ENCODE measurements at places on chromosomes 16 and 17.

- peak; percentile 25 for DNase-seq
Observed at GRCh38 chr17:51739245-51739886, 419.1 kb downstream of the CA10 start.

DNA sequence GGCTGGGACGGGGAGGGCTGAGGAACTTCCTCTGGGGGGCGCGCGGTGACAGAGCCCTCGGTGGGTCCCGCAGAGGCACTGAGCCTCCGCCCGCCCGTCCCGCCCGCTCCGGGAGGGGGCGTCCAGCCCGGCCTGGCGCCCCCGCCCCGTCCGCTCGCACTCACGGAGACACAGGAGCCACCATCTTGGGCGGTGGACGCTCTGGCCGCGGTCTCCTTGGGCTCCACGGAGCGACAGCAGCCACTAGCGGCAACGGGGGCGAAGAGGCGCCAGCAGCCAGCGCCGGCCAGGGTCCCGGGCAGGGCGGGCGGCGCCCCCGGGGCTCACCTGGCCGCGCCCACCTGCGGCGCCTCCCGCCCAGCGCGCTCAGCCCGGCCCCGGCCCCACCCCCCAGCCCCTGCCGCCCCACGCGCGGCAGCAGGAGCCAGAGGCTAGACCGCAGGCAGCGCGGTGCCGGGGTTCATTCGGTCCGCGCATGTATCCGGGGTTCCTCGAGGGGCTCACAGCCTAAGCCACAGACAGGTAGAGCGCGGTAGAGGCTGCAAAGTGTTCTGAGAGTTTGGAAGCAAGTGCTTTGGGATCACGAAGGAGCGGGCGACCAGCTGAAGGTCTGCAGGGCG is at the start of gene C17orf113:
C17orf113 (minus strand) TSS at position 209 of the 620 bp plus-strand sequence. CDS start 7,225 bp downstream, outside the sequence.
- DNase-seq = peak; percentile 45

GRCh38 chr16:50957056-50957455 is 194.0 kb downstream of the SALL1 start:
- DNase-seq = no peak

DNA sequence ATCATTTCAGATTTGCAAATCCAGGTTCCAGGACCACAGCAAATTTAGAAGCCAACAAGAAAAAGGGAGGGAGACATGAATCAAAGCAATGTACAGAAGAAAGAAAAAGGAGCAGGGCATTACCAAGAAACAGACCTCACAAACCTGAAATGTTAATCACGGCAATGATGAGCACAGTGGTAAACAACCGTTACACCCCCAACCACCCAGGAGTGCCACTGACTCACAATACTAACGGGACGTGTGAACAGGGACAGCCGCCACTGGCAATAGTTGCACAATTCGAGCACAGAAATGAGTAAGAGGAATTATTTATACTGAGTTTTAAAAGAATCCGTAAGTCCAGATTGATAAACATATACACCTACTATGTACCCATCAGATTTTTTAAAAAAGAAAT is 13.8 kb downstream of the USP22 start:
- no peak for DNase-seq

DNA sequence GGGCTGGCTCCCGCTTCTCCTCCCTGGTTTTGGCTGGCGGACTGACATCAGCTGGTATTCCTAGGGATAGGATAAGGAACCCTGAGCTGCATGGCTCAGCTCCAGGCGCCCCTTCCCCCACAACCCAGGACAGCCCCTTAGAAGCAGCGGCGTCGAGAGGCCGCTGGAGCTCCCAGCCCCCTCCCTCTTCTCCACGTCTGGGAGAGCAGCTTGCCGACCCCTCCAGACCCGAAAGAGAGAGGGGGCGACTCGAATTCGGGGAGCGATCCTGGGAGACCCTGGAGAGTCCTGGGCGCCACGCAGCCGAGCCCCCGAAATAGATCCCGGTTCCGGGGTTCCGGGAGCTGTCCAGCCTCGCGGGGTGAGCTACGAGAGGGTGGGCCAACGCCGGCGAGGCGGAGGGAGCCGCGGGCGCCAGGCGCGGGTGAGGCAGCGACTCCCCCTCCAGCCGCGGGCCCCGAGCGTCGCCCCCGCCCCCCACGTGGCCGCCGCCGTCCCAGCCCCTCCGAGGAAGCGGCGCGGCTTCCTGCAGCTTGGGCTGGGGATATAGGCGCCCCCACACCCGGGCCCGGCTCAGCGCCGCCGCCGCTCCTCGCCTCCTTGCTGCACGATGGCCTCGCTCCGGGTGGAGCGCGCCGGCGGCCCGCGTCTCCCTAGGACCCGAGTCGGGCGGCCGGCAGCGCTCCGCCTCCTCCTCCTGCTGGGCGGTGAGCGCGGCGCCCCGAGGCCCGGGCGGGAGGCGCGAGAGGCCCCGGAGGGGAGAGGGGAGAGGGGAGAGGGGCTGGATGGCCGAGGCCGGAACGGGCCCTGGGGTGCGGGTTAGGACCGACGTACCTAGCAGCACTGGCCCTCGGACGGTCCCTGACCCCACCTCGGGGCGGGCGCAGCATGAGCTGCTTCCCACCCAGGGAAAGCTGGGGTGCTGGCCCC is at the start of gene RAMP2:
RAMP2 (plus strand) TSS at position 576 of the 930 bp plus-strand sequence; CDS start at position 611, 35 bp downstream.
- DNase-seq = no peak

GRCh38 chr16:67283039-67283825 is 3.9 kb downstream of the PLEKHG4 start:
- no peak for DNase-seq

DNA sequence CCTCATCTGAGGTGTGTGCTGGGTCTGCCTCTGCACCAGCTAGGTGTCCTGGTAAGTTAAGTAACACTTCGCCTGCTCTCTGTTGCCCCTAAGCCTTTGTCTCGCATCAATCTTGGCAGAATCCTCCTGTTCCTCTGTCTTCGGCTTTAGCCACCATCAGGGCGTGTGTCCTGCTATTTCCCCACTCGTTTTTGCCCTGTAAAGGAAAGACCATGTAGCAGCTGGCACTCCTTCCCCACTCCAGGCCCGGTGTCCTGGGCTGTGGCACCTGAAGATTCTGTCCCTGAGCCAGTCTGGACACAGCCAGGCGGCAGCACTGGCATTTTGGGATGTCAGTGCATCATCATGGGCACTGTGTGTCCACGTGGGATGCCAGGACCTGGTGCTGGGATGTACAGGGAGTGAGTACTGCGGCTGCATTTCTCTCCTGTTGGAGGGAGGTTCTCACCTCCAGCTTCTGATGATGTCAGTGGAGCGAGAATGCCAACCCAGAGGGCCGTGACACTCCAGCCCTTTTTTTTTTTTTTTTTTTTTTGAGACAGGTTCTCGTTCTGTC is 26.2 kb upstream of the FOXK2 start:
- no peak for DNase-seq

DNA sequence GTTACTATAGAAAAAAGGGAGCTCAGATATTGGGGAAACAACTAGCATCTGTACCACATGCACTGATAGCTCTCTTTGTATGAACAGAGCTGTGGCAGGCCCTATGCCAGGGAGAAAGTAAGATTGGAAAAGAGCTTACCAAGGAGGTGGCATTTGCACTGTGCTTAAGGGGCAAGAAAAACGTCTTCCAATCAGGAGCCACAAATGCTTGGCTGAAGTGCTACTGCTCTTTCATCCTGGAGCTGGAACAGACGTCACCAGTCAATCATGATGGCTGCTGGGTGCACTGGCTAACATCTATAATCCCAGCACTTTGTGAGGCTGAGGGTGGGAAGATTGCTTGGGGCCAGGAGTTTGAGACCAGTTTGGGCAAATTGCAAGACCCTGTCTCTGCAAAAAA is 218.5 kb downstream of the SEC14L1 start:
- no peak for DNase-seq

DNA sequence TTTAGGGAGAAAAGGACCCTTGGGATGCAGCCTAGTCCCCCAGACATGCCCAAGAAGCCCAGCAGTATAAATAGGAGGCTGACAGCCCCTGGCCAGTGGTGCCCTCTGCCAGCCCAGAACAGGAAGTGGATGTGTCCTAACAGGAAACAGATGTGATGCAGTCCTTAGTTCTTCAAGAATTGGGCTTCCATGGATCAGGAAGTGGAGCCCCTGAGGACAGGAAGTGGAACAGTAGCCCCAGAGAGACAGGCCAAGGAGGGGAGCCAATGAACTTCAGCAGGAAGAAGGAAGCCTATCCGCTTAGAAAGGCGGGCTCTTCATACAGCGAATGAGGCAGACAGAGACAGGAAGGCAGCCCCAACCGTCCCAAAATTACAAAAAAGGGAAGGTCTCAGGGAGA is 7.2 kb downstream of the CTF1 start:
- no peak for DNase-seq

All from NCI-H526 treated with DMSO at 0.1 percent for 48 hours (cell line).